ENCODE measurements at places on chromosomes 12 and 14.

DNA sequence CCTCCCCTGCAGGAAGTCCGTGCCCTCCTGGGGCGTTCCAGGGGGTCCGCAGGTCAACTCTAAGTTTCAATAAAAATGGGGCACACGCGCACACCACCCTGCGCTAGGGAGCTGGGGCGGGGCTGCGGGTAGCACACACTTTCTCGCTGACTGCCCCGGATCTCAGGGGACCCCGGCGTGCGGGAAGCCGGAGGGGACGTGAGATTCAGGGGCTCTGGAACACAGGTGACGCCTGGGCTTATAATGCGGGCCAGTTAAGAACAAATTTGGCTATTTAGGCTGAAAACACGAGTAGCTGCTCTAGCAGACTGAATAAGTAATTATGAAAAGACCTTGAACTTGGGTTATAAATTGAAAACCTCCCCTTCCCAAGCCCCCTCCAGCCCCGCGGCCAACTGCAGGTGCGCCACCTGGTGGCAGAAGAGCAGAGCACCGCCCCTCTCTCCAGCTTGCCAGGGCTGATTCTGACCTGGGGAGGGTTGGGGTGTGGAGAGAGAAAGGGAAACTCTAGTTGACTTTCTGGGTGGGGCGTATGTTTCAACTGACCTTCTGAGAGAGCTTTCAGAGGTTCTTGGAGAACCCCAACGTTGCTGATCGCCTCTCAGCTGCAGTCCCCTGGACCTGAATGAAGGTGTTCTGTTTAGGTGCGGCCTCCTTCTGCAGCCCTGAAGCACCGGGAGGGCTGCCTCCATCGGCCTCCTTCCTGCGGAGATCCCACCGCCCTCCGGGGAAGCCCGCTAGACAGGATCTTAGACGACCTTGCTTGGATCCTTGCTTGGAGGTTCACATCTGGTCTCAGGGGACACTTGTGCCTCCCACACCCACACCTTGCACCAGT is 118.4 kb upstream of the EVL start:
- no peak for DNase-seq

GRCh38 chr14:60641742-60642269 is 7.5 kb downstream of the SIX1 start:
- DNase-seq: no peak

DNA sequence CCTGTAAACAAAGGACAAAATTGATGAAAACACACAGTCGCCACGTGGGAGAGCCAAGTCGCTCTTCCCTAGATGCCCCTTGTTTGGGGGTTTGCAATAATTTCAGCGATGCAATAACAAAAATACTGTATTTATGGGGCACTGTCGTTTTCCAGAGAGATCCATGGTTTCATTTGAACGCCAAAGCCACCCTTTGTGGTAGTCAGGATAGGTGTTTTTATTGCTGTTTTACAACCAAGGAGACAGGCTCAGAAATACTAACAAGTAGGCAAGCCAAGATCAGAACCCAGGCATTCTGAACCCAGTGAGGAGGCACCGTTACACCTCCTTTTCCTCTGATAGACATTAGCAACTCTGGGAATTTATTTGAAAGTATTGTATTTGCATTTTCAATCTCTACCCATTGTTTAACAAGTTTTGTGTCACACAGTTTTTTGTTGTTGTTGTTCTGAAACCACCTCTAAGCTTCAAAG is 831 bp upstream of the BTBD7 start:
- no peak for DNase-seq

DNA sequence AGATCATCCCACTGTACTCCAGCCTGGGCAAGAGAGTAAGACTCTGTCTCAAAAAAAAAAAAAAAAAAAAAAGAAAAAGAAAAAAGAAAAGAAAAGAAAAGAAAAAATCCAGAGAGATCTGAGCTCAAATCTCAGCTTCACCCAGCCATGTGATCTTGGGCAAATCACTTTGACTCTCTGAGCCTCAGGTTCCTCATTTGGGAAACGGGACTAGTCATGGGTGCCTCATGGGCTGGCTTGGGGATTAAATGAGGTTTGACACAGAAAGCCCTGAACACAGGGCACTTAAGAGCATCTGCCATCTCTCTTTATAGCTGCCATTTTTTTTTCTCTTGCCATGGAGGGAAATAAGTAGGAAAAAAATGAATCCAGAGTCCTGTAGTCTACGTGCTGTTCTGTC is 86.2 kb upstream of the MYL2 start:
- DNase-seq: no peak

- DNase-seq: no peak
These were observed 2.6 kb downstream of the LYZ start for GRCh38 chr12:69350777-69351176.

GRCh38 chr14:101825797-101826196 is 64.3 kb downstream of the PPP2R5C start:
- DNase-seq: no peak

DNA sequence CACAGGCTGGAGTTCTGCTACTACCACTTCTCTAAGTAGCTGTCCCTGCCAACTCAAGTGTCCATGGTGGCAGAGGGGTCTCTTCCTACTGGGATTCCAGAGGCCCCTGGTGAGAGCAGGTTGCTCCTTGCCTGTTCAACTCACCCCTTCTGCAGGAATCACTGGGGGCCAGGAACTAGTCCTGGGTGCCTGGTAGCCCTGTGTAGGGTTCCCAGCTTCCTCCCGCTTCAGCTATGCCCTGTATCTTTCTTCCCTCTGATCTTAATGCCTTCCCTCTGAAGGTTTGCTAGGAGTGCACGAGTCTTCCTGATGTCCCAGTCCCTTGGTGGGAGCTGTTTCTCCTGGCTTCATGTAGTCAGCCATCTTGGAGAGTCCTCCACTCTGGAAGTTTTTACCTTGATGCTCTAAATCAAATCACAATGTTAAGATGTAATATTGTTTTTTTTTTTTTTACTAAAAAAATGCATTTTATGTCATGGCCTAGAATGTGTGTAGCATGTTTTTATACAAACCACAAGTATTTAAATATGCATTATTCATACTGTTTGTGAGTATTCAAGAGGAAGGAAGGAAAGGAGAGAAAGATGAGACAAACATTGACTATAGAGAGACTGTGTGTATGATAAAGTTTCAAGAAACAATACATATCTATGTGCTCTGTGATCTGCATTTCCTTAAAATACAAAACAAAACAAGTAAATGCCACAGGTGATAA is 54.7 kb downstream of the FRS2 start:
- DNase-seq: no peak

DNA sequence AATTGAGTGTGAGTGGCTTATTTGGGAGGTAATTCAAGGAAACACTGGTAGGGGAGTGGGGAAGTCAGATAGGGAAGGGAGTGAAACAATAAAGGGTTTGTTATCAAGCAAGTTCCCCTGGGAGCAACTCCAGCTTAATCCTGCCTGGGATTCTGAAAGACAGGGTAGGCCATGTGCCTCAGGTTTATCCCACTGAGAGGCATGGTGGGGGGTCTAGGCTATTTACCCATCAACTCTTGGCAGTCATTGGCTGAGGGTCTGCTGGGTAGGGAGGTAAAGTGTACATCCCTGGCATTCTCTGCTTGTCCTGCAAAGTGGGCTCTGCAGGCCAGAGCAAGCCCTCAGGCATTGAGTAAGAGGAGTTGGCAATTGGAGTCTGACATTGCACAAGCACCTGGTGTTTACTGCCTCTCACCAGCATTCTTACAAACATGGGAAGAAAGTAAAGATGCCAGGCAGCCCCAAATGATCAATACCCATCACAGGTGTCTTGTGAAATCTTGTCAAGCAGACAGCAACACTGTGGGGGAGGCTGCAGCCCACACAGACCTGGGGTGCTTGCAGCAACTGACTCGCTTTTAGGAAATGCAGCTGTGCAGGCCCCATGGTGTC is 169.3 kb downstream of the KTN1 start:
- no peak for DNase-seq

GRCh38 chr12:124125203-124125871 is 152.3 kb downstream of the ZNF664 start:
- DNase-seq: no peak

- no peak for DNase-seq
These were observed 25.4 kb downstream of the HSPB8 start for GRCh38 chr12:119204131-119204530.
